ENCODE measurements at places on chromosomes 3 and 15. TPM values are rescaled to one million over a fixed set of nuclear protein-coding genes. Genes with fewer than 3 reads are reported as not detected.

DNA sequence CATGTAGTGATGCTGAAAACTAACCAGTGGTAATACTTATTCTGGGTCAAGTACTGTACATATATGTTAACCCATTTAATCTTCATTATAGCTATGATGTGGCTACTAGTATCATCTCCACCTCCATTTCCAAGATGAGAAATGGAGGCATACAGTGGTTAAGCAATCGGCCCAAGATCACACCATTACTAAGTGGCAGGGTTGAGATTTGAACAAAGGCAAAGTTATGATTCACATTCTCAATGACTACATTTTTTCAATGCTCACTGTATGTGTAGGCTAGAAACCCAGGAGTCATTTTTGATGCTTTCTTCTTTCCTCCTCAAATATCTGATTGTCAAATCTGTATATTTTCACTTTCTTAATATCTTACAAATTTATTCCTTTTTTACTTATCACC is 30.2 kb downstream of the ABI3BP start:
- no peak for DNase-seq

DNA sequence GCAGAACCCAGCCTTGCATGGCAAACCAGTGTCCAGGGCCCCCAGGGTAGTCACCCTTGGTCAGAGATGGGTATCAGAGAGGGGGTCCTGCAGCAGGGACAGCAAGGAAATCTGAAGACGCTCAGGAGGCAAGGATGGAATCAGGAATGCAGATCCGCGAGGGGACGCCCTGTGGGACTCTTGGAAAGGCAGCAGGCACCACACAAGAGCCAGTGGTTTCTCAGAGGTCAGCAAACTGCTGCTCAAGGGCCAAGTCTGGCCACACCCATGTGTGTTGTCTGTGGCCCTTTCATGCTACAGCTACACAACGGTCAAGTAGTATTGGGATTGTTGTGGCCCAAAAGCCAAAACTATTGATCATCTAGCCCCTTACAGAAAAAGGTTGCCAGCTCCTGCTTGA is 69.7 kb downstream of the ST8SIA2 start:
- DNase-seq: no peak

DNA sequence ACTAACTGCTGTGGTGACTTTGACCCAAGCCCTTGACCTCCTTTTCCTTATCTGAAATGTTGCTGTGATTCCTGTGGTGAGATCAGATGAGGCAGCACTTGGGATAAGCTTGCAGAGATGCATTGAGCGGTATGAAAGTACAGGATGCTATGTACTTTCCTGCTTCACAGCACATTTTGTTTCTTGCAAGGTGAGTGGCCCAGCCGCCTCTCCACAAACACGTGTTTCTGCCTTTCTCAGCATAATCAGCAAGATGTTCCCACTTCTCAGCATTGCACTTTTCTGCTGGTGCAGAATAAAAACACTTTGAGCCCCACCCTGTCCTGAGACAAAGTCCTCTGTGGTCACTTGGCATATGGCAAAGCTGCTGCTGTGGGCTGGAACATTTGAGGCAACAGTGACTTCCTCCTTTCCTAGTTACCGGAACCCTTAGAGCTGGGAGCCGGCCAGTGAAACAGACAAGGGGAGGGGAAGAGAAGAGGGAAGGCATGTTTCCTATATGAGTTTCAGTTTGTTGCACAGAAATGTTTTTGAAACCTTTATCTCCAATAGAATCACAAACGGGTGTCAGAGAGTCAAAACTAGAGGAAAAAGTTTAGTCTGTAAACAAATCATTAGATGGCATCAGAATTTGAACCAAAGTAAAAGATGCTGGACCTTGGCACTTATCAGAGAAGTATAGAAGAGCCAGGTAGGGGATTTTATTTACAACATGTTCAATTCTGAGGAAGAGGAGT is 5.0 kb downstream of the NUDT16 start:
- DNase-seq: no peak

DNA sequence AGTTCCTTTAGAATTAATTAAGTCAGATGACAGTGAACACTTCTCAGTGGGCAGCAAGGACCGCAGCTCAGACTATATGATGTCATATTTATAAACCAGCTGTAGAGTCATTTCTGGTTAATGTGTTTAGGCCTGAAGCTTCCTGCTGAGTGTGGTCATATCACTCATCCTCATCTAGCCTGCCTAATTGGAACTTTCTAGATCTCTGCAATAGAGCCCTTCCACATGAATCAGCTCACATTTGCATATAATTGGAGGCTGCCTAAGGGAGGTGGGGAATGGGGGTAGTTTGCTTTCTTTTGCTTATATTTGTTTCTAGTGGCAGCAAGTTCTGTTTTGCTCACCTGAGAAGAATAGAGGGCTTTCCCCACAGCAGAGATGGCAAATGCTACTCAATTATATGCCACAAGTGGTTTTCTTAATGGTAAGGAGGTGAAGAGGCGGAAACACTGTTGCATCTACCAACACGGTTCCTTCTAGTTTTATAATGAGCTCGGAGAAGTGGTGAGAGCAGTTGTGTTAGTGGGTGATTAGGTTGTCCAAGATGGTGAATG is 148.1 kb downstream of the KLHL25 start:
- DNase-seq: peak; percentile 76

The ARHGEF26 gene
- total RNA-seq: 20.7 TPM
